Lower lobe of right lung (tissue), 2 donors: ENCODE measurements at places on chromosomes 2 and 18.

DNA sequence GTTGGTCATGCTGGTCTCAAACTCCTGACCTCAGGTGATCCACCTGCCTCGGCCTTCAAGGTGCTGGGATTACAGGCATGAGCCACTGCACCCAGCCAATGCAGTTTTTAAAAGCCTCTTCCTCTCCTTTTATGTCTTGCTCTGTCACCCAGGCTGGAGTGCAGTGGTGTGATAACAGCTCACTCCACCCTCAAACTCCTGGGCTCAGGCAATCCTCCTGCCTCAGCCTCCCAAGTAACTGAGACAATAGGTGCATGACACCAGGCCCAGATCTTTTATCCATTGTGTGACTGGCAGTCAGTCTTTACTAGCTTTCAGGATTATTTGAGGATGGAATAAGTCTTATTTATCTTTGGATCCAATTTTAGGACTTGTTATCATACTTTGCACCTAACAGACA is 13.2 kb downstream of the KCTD18 start:
- no peaks in the 10 kb centered on the region for H3K4me1 ChIP-seq
- peaks cover 64% of the 10 kb centered on the region for H3K36me3 ChIP-seq
- H3K4me3 ChIP-seq = no peak overlapping the region
- no peak for DNase-seq
- H3K27me3 ChIP-seq = no peaks in the 10 kb centered on the region

DNA sequence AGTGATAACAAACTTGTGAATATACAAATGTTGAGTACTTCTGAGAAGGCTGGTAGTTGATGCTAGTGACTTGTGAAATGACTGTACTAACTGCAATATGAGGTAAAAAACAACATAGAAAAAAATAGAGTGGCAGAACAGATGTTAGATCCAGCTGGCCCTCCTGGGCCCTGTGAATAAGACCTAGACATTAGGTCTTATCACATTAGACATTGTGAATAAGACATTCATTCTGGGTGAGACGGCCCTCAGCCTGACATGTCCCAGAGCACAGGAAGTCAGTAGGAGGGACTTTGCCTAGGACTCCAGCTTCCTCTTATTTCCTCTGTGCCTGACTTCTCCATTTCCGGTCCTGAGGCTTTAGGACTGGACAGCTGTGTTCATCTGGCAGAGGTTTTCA is 22.9 kb downstream of the DOK1 start:
- no peaks in the 10 kb centered on the region for H3K36me3 ChIP-seq
- H3K27me3 ChIP-seq = no peaks in the 10 kb centered on the region
- H3K4me3 ChIP-seq = no peak overlapping the region
- DNase-seq = no peak
- peaks cover 7% of the 10 kb centered on the region for H3K4me1 ChIP-seq

- H3K27me3 ChIP-seq = peaks cover 21% of the 10 kb centered on the region
- peaks cover 28% of the 10 kb centered on the region for H3K4me1 ChIP-seq
- no peak for DNase-seq
- no peaks in the 10 kb centered on the region for H3K36me3 ChIP-seq
- no peak overlapping the region for H3K27ac ChIP-seq
Observed at GRCh38 chr18:62334120-62334519, 9.0 kb downstream of the TNFRSF11A start.

DNA sequence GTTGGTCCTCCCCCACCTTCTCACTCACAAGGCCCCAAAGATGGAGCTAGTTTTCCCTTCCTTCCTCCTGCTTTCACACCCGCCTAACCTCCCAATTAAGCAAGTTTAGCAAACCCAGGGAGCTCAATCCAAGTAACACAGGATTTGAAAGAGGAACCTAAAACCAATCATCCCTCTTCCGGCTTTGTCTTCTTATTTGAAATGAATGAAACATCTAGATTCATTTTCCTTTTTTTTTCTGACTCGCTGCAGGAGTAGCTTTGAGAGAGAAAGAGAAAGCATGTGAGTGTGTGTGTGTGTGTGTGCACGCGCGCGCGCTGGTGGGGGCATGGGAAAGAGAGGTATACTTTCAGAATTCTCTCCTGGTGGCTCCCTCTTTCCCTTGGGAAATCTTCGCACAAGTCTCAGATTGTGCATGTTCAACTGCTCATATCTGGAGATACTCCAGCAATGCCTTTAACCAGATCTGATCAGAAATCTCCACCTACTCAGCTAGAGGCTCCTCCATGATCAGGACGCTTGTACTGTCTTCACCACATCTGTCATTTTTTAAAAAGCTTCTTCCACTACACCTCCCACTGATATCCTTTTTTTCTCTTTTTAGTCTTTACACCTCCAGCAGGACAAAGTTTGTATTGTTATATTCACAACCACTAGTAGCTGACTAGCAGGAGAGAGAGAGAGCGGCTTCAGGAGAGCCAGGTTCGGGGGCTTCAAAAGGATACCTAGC is 1.7 kb downstream of the SLC8A1 start:
- peaks cover 32% of the 10 kb centered on the region for H3K4me1 ChIP-seq
- peak overlapping the region; percentile 69 for H3K27ac ChIP-seq
- H3K4me3 ChIP-seq = peak overlapping the region; percentile 64
- DNase-seq = peak; percentile 53
- no peaks in the 10 kb centered on the region for H3K36me3 ChIP-seq

DNA sequence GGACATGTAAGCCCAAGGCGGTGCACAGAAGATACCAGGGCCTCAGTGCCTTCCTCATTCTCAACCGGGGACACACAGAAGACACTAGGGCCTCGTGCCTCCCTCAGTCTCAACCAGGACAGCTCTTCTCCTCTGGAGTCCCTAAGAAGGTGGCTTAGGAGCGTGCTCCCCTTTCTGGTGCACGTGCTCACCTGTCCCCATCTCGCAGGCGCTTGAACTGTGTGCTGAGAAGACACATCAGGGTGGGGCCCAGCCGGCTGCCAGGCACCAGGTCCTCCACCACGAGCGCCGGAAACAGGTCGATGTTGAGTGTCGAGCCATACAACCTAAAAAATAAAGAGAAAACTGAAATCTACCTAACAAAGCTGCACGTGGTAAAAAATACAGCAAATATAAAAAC is 99.9 kb downstream of the PXDN start:
- no peak overlapping the region for H3K27ac ChIP-seq
- H3K4me1 ChIP-seq = peaks cover 5% of the 10 kb centered on the region
- DNase-seq = no peak
- peaks cover 44% of the 10 kb centered on the region for H3K36me3 ChIP-seq
- H3K4me3 ChIP-seq = no peak overlapping the region

- peaks cover 37% of the 10 kb centered on the region for H3K36me3 ChIP-seq
- no peak overlapping the region for H3K4me3 ChIP-seq
- H3K27ac ChIP-seq = no peak overlapping the region
- no peak for DNase-seq
Observed at GRCh38 chr18:70149616-70150301, 55.7 kb downstream of the RTTN start.

DNA sequence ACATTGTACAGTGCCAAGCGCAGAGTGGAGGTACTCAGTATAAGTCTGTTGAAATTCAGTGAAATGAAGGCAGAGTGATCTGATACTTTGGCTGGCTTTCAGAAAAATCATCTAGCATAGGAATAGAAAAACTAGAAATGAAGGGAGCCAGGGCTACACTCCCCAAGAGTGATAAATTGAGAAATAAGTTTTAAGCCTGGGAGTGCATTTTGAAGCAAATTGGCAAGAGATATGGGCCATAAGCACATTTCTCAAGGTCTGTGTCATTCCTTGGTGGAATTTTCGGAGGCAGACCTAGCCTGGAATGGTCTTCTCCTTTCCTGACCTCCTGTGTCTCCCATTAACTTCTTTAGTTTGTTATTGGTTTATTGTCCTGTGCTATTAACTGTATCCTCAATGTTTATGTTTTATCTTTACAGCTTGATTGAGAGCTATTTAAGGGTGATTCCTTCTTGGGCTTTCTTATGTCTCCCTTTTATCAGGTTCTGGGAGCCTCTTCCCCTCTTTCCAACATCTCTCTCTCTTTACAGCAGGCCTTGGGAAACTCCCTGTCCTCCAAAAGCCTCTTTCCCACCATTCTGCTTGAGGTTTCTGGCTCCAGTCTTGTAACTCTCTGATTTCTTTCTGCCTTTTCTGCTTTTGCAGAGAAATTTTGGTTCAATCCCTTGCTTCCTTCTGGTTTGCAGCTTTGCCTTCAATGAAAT is 649.5 kb downstream of the SLC4A3 start:
- no peak overlapping the region for H3K4me3 ChIP-seq
- no peaks in the 10 kb centered on the region for H3K27me3 ChIP-seq
- no peak overlapping the region for H3K27ac ChIP-seq
- DNase-seq = no peak
- H3K36me3 ChIP-seq = no peaks in the 10 kb centered on the region

DNA sequence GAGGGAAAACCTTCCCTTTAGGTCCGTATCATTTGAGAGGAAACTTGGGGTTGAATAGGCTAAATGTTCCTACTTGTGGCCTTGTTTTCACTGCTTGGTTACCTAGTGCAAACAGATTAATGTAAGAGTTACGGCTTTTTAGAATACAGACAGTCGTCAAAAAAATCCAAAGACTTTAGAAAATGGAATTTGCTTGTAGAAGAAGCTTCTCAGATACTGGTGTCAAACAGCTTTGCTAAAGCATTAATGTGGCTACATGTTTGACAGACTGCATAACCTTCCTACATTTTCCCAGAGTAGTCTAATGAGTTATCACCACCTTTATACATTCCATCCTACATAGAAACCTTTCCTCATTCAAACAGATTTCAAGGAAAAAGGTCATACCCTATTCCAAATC is 114.6 kb downstream of the FMNL2 start:
- no peak for DNase-seq
- H3K36me3 ChIP-seq = no peaks in the 10 kb centered on the region
- H3K4me3 ChIP-seq = no peak overlapping the region
- no peak overlapping the region for H3K27ac ChIP-seq
- H3K4me1 ChIP-seq = peaks cover 12% of the 10 kb centered on the region

DNA sequence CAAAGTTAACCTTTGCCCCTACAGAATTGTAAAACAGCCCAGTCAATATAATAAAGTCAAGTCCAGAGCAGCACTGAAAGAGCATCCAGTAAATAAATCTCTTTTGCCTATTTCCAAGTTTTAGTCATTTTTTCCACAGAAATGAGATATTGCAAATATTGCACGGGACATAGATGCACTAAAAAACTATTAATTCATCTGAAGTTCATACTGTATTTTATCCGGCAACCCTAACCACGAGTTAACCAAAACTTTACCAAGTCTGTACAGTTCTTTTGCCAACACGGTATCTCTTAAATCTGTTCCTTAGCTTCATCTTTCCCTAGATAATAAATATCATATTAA is 484 bp upstream of the ASNSD1 start:
- H3K27me3 ChIP-seq = no peaks in the 10 kb centered on the region
- H3K4me1 ChIP-seq = peaks cover 38% of the 10 kb centered on the region
- H3K4me3 ChIP-seq = peak overlapping the region; percentile 87
- DNase-seq = no peak
- peaks cover 8% of the 10 kb centered on the region for H3K36me3 ChIP-seq

DNA sequence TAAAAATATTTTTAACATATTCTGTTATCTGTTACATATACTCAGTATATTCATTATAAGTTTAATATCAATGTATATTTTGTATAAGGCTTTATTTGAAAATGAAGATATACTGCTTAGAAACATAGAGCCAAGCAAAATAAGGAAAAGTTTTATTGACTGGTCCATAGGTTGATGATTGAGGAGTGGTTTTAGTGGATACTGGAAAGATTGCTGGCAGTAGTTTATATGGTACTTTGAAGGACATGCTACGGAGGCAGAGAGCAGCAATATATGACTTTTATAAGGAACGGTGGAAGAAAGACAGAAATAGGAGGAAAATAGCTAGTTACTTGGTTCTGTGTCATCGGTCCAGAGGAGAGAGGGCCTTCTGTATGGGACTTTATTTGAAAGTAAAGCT is 92.4 kb downstream of the ZNF236 start:
- no peaks in the 10 kb centered on the region for H3K4me1 ChIP-seq
- H3K4me3 ChIP-seq = no peak overlapping the region
- DNase-seq = no peak
- H3K27ac ChIP-seq = no peak overlapping the region

GRCh38 chr2:117086174-117086942 is 728.1 kb upstream of the DDX18 start:
- no peak for DNase-seq
- no peak overlapping the region for H3K27ac ChIP-seq
- no peak overlapping the region for H3K4me3 ChIP-seq
- H3K36me3 ChIP-seq = no peaks in the 10 kb centered on the region
